Epithelial cell of esophagus (primary cell): ENCODE measurements at places on chromosomes 1 and 21.
A peak's percentile ranks its signal among the peaks of the same experiment; 100 is the strongest.

DNA sequence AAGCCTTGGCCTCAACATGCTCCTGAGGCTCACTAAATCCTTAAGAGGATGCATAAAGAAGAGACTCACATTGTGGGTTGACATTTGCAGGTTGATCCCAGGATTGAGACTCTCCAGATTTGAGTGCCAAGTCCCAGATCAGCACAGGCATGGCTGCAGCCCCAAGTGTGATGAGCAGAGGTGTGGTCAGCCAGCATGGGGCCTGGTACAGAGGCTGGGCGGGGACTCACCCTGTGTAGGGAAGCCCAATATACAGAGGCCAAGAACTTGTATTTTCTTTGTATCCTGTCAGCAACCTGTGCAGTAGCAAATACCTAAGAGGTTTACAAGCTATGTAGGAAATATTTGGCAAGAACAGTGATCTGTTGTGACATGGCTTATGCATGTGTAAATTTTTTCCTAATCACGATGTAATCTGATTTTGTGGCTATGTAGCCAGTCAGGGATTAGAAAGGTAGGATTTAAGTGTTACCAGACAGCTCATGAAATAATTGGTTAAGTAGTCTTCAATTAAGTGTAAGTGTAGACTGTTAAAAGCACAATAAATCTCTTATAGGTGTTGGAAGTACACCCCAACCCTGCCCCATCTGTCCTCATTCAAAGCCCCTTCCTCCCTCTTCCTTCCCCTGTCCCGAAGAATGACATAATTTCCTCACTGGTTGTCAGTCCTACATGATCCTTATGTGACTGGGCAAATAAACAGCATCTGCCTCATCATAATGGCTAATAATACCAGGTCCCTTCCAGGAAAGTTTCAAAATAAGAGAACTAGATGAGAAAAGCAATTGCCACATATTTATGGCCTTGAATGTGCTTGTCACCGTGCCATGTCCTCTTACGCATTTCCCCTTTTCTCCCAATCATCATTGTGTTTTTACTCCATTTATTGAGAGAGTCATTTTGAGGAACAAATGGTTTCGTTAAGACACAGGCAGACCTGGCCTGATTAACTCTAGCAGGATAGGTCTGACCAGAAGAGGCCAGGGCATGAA, 120.9 kb downstream of the HLX start:
- peak; percentile 4 for DNase-seq

DNA sequence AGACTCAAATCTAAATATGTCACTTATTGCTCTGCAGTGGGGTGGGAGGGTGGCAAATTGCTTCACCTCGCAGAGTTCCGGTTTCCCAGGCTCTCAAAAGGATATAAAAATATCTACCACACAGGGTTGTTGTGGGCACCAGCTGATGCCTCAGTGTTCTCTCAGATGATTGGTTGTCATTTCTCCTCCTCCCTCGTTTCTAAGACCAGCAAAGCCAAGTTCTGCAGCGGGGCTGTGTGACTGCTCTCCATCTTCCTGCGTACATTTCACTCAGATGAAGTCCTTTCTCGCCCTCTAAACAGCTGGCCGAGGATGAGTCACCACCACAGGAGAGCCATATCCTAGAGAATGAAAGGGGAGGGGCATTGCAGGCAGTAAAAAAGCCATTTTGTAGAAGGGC, 35.0 kb upstream of the VWA5B1 start:
- DNase-seq: peak; percentile 13

- DNase-seq: peak; percentile 73
Observed at GRCh38 chr1:178330153-178330552, 166.6 kb downstream of the CLEC20A start.

- DNase-seq: no peak
Observed at GRCh38 chr1:236862615-236863211, 67.6 kb downstream of the MTR start.

- no peak for DNase-seq
Observed at GRCh38 chr1:118661769-118662320, 326.3 kb downstream of the TBX15 start.

DNA sequence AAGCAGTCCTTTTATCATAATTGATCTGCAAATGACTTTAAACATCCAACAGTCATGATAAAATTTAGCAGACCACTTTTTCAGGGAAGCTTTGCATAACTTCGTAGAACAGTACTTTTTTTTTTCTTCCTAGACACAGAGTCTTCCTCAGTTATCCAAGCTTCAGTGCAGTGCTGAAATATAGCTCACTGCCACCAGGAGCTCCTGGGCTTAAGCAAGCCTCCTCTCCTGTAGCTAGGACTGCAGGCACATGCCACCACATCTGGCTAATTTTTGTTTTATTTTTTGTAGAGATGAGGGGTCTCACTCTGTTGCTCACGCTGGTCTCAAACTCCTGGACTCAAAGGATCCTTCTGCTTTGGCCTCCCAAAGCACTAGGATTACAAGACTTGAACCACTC, 3.8 kb downstream of the F13B start:
- DNase-seq: no peak

DNA sequence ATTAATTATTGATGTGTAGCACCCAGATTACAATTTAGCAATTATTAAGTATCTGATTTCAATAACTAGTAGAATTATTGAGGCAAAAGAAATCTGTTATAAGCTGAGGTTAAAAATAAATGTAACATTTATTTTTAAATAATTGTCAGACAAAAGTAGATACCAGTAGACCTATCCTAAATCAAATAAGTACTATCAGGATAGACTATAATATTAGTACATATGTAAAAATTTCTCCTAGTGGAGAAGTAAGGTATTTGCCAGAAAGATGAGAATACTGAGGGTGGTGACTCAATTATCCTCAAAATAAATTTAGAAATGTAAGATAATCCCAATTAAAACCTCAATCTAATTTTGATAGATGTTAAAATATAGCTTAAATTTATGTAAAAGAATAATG, 377.8 kb upstream of the CHRM3 start:
- no peak for DNase-seq

DNA sequence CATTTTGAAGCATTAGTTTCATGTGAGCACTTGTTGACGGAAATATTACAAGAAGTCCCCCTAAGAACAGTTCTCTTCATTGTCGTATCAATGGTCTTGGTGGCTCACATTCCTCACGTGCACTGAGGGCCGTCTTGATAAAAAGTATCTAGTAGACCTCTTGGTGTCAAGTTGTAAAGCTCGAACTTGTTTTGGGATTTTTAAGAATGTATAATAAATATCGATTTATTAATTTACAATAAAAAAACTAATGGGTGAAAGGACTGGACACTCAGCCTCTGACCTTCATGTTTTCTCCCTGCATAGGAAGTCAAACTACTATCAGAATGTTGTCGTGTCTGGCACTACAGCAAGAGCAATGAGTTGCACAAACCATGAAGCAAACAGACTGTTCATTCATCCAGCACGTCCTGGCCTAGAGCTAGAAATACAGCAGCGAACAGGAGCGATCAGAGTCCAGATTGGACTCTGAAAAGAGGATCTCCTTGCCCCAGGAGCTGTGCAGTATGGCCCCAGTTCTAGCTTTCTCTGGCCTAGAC, 319.2 kb downstream of the SMYD3 start:
- no peak for DNase-seq

DNA sequence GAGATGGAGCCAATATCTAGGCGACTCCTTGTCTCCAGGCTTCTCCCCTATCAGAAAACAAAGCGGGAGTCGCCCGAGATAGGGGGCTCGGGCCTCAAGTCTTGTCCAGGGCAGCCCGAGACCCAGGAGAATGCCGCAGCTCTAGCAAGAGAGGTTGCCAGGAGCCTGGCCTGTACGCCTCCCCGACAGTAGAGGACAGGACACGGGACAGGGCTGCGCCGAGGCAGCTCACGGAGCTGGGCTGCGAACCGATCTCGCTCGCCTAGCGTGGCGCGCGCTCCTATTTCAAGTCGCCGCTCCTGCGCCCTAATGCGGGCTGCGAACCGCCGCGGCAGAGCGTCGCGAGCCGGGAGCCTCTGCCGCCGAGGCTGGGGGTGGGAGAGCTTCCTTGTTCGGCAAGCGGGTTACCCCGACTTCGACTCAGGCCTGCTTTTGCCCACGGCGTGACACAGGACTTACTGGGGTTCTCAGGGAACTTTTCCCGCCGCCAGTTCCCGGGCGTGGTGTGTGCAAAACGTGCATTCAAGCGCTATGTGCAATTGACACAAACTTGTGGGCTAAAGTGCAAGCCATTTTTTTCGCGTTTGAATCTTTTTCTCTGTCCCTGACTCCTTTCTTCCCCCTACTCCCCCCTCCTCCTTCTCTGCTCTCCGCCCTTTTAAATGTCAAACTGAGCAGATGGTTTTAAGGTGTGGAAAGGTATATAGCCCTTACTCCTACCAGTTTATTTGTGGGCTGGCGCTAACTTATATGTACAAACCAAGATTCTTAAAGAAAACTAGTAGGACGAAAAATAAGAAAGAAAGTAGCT, 2.4 kb upstream of the PROX1 start:
- peak; percentile 32 for DNase-seq

- DNase-seq: no peak
Observed at GRCh38 chr1:56532350-56532683, 47.0 kb downstream of the PLPP3 start.

DNA sequence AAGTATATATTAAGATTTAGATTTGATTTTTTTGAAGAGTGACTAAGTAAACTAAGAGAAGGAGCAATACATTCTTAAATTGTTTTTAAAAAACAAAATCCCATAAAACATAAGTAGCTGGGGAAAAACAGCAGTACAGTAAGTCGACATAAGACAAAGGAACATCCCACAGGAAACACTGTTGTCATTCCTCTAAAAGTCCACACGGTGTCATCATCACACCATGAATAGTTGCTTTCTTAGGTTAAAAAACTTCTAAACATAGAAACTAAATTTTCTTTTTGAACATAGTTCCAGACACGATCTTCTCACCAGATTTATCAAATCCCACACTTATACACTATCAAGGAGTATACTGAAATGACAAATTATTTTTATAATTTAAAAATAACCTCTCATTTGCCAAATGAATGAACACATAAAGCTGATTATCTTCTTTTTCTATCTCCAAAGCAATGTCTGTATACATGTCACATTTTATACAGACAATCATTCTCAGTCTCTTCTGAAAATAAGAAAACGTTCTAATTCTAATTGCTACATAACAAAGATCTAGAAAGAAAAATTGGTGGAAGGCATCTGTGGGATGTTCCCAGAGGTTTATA, 15.8 kb downstream of the ODF2L start:
- DNase-seq: peak; percentile 77

GRCh38 chr1:243316366-243316989, 60.6 kb downstream of the SDCCAG8 start:
- DNase-seq: no peak

- no peak for DNase-seq
Observed at GRCh38 chr21:23316190-23316589, 2291.1 kb downstream of the MRPL39 start.

- peak; percentile 2 for DNase-seq
Observed at GRCh38 chr21:25330266-25330665, 277.0 kb downstream of the MRPL39 start.

DNA sequence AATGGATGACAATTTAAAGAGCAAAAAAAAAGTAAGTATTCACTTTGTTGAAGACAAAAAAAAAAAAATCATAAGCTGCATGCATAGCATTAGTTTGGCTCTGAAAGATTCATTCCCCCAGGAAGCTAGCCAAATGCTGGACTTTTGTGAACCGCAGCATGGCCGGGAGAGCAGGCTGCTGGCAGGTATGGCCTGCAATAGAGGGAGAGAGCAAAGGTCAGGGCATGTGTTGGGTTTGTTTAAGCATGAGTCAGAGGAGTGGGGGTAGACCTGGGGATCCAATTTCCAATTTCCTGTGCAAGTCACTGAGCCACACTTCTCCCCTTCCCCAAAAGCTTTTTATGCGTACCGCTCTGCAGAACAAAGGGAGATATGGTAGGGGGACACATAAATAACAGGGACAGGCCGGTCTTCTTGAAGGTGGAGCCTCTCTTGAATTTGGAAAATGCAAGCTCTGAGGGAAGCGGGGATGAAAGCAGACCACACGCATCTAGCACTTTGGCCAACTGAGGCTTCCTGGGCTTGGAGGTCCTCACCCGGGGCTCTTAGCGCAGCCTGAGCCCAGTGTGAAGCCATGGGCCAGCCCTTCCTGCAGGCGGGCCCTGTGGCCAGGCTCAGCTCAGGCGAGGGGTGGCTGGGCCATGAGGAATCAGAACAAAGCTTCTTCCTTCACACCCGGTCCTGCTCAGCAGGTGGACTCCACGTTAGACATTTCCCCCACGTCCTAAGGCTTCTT, 171.1 kb downstream of the TOMM20 start:
- DNase-seq: peak; percentile 48

DNA sequence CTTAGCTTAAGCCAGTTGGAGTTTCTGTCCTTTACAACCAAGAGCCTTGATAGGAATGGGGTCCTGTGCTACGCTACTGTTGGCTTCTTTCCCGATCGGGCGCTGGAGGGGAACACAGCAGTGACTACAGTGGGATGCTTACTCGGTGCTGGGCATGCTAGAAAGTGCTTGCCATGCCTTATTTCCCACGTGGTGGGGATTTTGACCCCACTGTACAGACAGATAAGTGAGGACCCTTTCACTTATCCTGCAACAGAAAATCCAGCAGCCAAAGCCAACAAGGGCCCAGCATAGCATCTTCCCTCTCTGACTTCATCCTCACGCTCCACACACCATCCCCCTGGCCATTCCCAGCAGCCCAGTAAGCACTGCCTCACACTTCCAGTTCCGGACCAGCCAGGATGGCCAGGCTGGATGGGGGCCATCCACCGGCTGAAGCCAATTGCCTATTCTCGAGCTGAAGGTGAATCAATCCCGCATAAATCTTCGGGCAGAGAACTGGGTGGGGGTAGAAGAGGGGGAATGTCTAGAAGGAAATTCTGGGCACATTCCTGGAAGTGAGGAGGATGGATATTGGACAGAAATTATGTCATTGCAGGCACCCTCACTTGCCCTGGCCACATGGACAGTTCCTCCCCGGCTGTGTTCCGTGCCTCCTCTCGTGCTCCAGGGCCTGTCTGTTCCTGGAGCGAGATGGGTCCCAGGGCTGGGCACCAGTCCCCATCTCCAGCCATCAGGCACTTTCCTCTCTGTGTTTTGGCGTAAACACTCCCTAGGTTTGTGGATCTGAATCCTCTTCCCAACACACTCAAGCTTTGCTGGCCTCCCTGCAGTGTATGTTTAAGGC, 2.0 kb upstream of the ABCG1 start:
- no peak for DNase-seq

- DNase-seq: peak; percentile 55
Observed at GRCh38 chr1:198934901-198935305, 296.1 kb downstream of the PTPRC start.

GRCh38 chr1:214328770-214329469, 48.0 kb downstream of the SMYD2 start:
- DNase-seq: peak; percentile 89

DNA sequence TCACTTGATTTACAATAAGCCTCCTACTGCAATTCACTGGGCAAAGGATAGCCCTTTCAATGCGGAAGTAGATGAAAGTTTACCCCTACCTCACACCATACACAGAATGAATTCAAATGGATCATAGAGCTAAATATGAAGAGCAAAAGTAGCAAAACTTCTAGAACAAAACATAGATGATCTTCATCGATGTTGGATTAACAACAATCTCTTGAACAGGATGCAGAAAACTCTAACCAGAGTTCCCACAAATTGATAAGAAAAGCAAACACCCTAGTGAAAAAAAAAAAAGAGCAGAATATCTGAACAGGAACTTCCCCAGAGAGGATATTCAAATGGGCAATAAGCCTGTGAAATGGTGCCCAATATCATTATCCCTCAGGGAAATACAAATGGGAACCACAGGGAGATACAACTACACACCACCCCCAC, 1.9 kb upstream of the UBASH3A start:
- DNase-seq: no peak
